ENCODE measurements at places on chromosomes 6 and 20.

DNA sequence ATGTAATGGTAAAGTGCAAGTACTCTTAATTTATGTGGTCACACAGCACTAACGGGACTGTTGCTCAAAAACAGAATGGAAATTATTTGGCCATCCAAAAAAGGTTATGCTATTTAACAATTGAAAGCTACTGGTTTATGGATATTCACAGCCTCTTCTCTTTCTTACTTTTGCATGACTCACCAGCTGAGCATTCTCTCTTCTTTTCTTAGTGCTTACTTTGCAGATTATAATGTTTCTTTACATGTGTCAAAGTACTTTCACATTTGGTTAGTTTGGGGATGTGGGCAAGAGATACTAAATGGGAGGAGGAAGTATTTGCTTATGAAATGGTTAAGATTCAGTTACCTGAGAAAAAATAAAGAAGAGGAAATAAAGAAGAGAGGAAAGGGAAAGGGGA lies 610.5 kb downstream of the HTR1B start:
- H3K4me3 ChIP-seq = no peak overlapping the region
- H3K27me3 ChIP-seq = no peaks in the 10 kb centered on the region
- DNase-seq = no peak
- H3K36me3 ChIP-seq = no peaks in the 10 kb centered on the region
- H3K27ac ChIP-seq = no peak overlapping the region

GRCh38 chr6:6218759-6219085 lies 101.7 kb downstream of the F13A1 start:
- no peaks in the 10 kb centered on the region for H3K27me3 ChIP-seq
- no peaks in the 10 kb centered on the region for H3K36me3 ChIP-seq
- H3K4me1 ChIP-seq = no peaks in the 10 kb centered on the region
- H3K27ac ChIP-seq = no peak overlapping the region
- DNase-seq = no peak

- peaks cover 13% of the 10 kb centered on the region for H3K4me1 ChIP-seq
- no peak overlapping the region for H3K4me3 ChIP-seq
- no peak overlapping the region for H3K27ac ChIP-seq
- DNase-seq = no peak
- no peaks in the 10 kb centered on the region for H3K27me3 ChIP-seq
These were observed 5.5 kb upstream of the UTRN start for GRCh38 chr6:144279484-144280150.

GRCh38 chr6:42201382-42201781 lies 6.6 kb upstream of the GUCA1B start:
- H3K4me3 ChIP-seq = no peak overlapping the region
- H3K27ac ChIP-seq = no peak overlapping the region
- H3K36me3 ChIP-seq = no peaks in the 10 kb centered on the region
- DNase-seq = no peak
- no peaks in the 10 kb centered on the region for H3K4me1 ChIP-seq

GRCh38 chr6:164897523-164898235 lies 411.7 kb downstream of the C6orf118 start:
- H3K4me3 ChIP-seq = no peak overlapping the region
- H3K36me3 ChIP-seq = no peaks in the 10 kb centered on the region
- no peaks in the 10 kb centered on the region for H3K27me3 ChIP-seq
- DNase-seq = no peak

- no peaks in the 10 kb centered on the region for H3K36me3 ChIP-seq
- no peak overlapping the region for H3K27ac ChIP-seq
- no peak for DNase-seq
- H3K4me1 ChIP-seq = no peaks in the 10 kb centered on the region
These were observed 61.4 kb upstream of the MCM9 start for GRCh38 chr6:118996289-118996820.

DNA sequence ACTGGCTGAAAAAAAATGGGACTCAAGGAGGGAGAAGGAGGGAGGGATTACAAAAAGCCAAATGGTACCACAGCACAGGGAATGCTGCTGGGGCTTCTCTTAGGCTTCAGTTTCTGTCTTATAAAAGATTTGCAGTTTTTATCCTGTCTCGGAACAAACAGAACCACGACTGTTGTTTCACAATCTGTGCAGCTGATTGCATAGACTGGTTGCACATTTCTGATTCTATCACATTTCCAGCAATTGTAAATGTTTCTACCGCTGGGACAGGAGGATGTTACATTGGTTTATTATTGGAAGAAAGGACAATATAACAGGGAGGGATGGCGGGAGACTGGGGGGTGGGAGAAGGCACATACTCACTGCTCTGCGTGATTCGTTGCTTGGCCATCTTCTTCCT lies 73.5 kb upstream of the ARID1B start:
- no peaks in the 10 kb centered on the region for H3K27me3 ChIP-seq
- H3K27ac ChIP-seq = no peak overlapping the region
- no peaks in the 10 kb centered on the region for H3K36me3 ChIP-seq

DNA sequence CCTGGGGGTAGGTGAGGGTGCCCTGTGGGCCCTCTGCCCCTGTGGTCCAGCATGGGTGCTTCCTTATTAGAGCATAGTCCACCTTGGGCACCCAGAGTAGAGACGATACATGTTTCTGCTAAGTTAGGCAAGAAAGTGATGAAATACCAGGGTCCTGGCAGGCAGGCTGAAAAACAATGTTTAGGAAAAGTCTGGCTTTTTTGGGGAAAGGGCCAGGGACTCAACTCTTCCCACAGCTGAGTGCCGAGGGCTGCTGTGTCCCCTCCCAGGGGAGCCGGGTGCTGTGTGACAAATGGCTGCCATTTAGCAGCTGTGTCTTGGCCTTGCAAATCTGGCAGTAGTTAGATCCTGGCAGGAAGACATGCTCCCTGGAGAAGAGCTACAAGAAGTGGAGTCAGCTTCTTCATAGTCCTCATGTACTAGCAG lies 61.5 kb downstream of the RREB1 start:
- no peaks in the 10 kb centered on the region for H3K36me3 ChIP-seq
- peaks cover 30% of the 10 kb centered on the region for H3K4me1 ChIP-seq
- H3K27ac ChIP-seq = no peak overlapping the region
- no peaks in the 10 kb centered on the region for H3K27me3 ChIP-seq
- H3K4me3 ChIP-seq = no peak overlapping the region
- DNase-seq = no peak

- no peaks in the 10 kb centered on the region for H3K27me3 ChIP-seq
- H3K36me3 ChIP-seq = no peaks in the 10 kb centered on the region
- H3K4me1 ChIP-seq = no peaks in the 10 kb centered on the region
- H3K27ac ChIP-seq = no peak overlapping the region
These were observed 152.5 kb downstream of the SLC22A3 start for GRCh38 chr6:160500639-160501038.

DNA sequence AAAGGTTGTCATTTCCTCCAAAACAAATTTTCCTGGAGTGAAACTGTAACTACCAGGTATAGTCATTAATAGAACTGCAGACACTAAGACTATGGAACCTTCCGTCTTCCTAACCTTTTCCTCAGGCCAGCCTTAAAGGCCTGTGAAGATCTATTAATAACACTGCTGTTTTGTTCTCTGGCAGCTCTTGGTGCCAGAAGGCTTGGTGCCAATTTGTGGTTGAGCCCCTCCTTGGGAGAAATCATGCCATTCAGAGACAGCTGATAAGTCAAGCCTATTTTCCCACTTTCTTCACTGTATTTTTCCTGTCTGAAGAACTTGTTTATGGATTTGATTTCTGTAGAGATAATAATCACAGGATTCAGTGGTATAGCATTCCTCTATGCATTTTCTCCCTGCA lies 64.8 kb downstream of the HCRTR2 start:
- H3K27me3 ChIP-seq = no peaks in the 10 kb centered on the region
- no peak for DNase-seq
- H3K36me3 ChIP-seq = no peaks in the 10 kb centered on the region
- H3K4me3 ChIP-seq = no peak overlapping the region
- no peak overlapping the region for H3K27ac ChIP-seq
- H3K4me1 ChIP-seq = no peaks in the 10 kb centered on the region

- no peaks in the 10 kb centered on the region for H3K4me1 ChIP-seq
- no peak overlapping the region for H3K4me3 ChIP-seq
- H3K27me3 ChIP-seq = no peaks in the 10 kb centered on the region
- no peaks in the 10 kb centered on the region for H3K36me3 ChIP-seq
- H3K27ac ChIP-seq = no peak overlapping the region
These were observed 55.1 kb upstream of the ISM1 start for GRCh38 chr20:13166011-13166410.

DNA sequence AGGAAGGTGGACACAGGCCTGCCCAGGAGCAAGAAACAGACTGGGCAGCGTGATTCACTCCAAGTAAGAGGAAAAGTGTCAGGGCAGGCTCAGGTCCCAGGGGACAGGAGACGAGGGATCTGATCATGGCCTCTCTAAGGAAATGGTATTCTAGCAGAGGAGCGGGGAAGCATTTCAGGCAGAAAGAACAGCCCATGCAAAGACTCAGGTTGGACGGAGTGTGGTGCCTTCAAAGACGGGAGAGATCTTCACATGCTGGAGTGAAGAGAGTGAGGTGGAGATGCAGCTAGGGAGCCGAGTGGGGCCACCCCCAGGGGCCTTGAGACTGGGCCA lies 161.1 kb downstream of the SYCP2 start:
- H3K27me3 ChIP-seq = no peaks in the 10 kb centered on the region
- no peaks in the 10 kb centered on the region for H3K36me3 ChIP-seq
- H3K4me3 ChIP-seq = no peak overlapping the region
- no peaks in the 10 kb centered on the region for H3K4me1 ChIP-seq
- DNase-seq = no peak

- no peak overlapping the region for H3K27ac ChIP-seq
- DNase-seq = no peak
- H3K4me3 ChIP-seq = no peak overlapping the region
- no peaks in the 10 kb centered on the region for H3K27me3 ChIP-seq
- H3K4me1 ChIP-seq = no peaks in the 10 kb centered on the region
- H3K36me3 ChIP-seq = no peaks in the 10 kb centered on the region
These were observed 36.3 kb downstream of the AHI1 start for GRCh38 chr6:135461208-135461607.

GRCh38 chr20:49905415-49906091 lies 9.8 kb downstream of the SPATA2 start:
- no peak overlapping the region for H3K4me3 ChIP-seq
- H3K27me3 ChIP-seq = no peaks in the 10 kb centered on the region
- H3K4me1 ChIP-seq = no peaks in the 10 kb centered on the region
- no peak overlapping the region for H3K27ac ChIP-seq
- DNase-seq = no peak

- H3K4me3 ChIP-seq = no peak overlapping the region
- no peak for DNase-seq
- no peaks in the 10 kb centered on the region for H3K4me1 ChIP-seq
These were observed 42.1 kb downstream of the GMDS start for GRCh38 chr6:2203264-2203663.

- DNase-seq = no peak
- H3K36me3 ChIP-seq = no peaks in the 10 kb centered on the region
- H3K4me3 ChIP-seq = no peak overlapping the region
These were observed 13.1 kb downstream of the TCP11 start for GRCh38 chr6:35128042-35128441.

GRCh38 chr6:28606424-28607391 lies 81.0 kb downstream of the GPX5 start:
- no peaks in the 10 kb centered on the region for H3K36me3 ChIP-seq
- DNase-seq = peak; percentile 84
- no peak overlapping the region for H3K27ac ChIP-seq

DNA sequence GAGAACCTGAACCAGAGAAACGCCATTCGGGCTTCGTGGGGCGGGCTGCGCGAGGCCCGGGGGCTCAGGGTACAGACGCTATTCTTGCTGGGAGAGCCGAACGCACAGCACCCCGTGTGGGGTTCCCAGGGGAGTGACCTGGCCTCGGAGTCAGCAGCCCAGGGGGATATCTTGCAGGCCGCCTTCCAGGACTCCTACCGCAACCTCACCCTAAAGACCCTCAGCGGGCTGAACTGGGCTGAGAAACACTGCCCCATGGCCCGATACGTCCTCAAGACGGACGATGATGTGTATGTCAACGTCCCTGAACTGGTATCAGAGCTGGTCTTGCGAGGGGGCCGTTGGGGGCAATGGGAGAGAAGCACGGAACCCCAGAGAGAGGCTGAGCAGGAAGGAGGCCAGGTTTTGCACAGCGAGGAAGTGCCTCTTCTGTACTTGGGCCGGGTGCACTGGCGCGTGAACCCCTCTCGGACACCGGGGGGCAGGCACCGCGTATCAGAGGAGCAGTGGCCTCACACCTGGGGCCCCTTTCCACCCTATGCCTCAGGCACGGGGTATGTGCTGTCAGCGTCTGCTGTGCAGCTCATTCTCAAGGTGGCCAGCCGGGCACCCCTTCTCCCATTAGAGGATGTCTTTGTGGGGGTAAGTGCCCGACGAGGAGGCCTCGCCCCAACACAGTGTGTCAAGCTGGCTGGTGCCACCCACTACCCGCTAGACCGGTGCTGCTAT lies 904 bp downstream of the B3GALT4 start:
- DNase-seq = peak; percentile 65
- H3K27me3 ChIP-seq = no peaks in the 10 kb centered on the region
- H3K4me3 ChIP-seq = peak overlapping the region; percentile 63

DNA sequence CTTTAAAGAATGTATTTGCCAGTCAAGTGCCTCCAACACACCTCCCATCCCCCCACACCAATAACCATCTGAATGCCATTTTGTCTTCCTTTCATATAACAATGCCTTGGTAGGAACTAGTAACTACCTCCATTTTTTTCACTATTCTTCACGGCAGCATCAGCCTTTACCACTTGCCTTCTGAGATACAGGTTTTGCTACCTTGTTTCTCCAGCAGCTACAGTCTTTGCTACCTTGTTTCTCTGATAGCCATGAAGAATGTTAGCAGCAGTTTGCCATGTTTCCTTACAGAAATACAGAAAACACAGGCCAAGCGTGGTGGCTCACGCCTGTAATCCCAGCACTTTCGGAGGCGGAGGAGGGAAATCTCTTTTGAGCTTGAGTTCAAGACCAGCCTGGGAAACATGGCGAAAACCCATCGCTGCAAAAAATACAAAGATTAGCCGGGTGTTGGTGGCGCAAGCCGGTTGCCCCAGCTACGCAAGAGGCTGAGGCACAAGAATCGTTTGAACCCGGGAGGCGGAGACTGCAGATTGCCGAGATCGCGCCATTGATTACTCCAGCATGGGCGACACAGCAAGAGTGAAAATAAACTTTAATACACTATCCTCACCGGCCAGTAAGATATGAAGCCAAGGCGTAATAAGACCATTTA lies 100.9 kb downstream of the HFE start:
- H3K36me3 ChIP-seq = no peaks in the 10 kb centered on the region
- DNase-seq = no peak
- peak overlapping the region; percentile 95 for H3K27ac ChIP-seq
- no peaks in the 10 kb centered on the region for H3K4me1 ChIP-seq
- peak overlapping the region; percentile 95 for H3K4me3 ChIP-seq

All from H1 (cell line).